Body of pancreas (tissue), 4 donors: ENCODE measurements at places on chromosomes 2 and 18.

DNA sequence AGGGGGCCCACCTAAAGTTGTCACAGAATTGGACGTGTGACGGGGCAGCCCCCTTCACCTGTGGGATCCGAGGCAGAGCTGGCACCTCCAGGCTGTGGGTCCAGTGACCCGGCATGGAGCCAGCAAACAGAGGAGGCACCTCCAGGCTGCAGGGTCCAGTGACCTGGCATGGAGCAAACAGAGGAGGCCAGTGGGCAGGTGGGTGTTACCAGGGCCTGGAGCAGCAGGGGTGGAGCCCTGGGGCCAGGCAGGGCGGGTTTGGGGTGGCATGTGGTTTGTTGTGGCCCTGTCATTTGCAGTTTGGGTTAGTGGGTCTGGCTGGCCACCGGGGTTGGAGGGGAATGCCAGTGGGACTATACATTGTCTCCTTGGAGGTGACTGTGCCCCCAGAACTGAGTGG lies 68.2 kb downstream of the HPCAL1 start:
- peaks cover 72% of the 10 kb centered on the region for H3K4me1 ChIP-seq
- DNase-seq: no peak
- H3K27me3 ChIP-seq: no peaks in the 10 kb centered on the region
- no peak overlapping the region for H3K27ac ChIP-seq
- no peak overlapping the region for H3K4me3 ChIP-seq
- no peaks in the 10 kb centered on the region for H3K36me3 ChIP-seq

DNA sequence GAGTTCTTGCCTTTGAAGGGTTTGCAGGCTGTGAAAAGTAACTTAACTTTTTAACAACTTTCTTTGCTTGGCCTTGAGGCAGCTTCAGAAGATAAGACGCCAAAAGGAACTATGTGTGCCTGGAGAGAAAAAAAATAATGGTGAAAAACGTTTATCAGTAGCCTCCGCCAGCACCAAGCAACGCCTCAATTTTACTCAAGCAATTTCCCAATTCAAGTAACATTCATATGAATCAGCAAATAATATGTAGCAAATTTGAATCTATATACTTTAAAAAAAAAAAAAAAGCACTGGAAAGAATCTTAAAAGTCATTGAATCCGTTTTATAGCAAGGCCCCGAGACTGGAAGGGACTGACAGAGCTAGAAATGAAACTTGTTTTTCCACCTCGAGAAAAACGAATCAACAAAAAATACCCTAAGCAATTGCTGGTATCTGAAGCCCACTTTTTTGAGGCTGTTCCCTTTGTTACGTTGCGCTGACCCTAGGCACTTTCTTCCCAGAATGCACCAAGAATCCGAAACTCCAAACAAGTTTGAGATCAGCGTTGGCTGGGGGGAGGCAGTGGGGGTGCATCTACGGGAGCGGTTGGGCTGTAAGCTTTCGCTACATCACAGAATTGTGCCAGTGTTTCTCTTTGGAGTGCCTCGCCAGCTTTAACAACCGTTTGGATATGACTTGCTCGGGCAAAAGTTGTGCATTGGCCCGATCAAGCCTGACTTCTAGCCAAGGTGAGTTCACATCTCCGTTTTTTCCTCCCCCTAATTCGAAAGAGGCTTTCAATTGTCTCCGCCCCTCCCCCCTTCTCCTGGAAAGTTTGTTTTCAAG lies 2.7 kb upstream of the TGIF1 start:
- H3K36me3 ChIP-seq: no peaks in the 10 kb centered on the region
- no peaks in the 10 kb centered on the region for H3K27me3 ChIP-seq
- peaks cover 19% of the 10 kb centered on the region for H3K4me1 ChIP-seq
- peak; percentile 45 for DNase-seq
- H3K27ac ChIP-seq: peak overlapping the region; percentile 98

DNA sequence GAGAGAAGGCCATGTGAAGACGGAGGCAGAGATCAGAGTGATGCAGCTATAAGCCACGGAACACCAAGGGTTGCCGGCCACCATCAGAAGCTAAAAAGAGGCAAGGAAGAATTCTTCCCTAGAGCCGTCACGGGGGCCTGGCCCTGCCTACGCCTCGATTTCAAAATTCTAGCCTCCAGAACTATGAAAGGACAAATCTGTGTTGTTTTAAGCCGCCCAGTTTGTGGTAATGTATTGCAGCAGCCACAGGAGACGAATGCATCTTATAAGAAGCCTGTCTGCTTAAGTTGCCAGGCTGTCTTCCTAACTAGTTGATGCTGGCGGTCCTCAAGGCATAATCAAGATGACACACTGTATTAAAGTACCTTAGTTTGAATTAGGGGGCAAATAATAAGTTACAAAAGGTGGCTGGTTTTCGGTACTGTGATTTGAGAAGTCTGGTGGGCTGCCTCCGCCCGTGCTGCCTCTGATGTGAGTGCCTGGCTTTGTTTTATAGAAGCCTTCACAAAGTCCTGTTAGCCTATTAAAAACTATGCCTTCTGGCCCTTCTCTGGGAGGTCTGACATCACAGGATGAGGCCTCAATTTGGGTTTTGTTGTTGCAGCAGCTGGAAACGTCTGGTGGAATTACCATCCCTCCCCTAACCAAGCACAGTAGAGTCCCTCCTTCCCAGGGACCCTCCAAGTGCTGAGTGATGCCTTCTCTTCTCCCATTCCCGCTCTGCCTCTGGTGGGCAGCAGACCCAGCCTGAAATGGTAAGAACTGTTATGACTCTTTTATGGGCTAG lies 53.6 kb downstream of the SRD5A2 start:
- no peaks in the 10 kb centered on the region for H3K36me3 ChIP-seq
- H3K27me3 ChIP-seq: no peaks in the 10 kb centered on the region
- DNase-seq: no peak
- no peak overlapping the region for H3K4me3 ChIP-seq
- peaks cover 5% of the 10 kb centered on the region for H3K4me1 ChIP-seq

GRCh38 chr18:46335534-46336101 lies 231.4 kb downstream of the HAUS1 start:
- H3K27ac ChIP-seq: no peak overlapping the region
- peaks cover 20% of the 10 kb centered on the region for H3K4me1 ChIP-seq
- H3K27me3 ChIP-seq: no peaks in the 10 kb centered on the region
- DNase-seq: no peak
- H3K36me3 ChIP-seq: no peaks in the 10 kb centered on the region
- H3K4me3 ChIP-seq: no peak overlapping the region

GRCh38 chr2:135620198-135620597 lies 88.9 kb downstream of the R3HDM1 start:
- no peaks in the 10 kb centered on the region for H3K4me1 ChIP-seq
- H3K4me3 ChIP-seq: no peak overlapping the region
- no peaks in the 10 kb centered on the region for H3K27me3 ChIP-seq
- DNase-seq: no peak

DNA sequence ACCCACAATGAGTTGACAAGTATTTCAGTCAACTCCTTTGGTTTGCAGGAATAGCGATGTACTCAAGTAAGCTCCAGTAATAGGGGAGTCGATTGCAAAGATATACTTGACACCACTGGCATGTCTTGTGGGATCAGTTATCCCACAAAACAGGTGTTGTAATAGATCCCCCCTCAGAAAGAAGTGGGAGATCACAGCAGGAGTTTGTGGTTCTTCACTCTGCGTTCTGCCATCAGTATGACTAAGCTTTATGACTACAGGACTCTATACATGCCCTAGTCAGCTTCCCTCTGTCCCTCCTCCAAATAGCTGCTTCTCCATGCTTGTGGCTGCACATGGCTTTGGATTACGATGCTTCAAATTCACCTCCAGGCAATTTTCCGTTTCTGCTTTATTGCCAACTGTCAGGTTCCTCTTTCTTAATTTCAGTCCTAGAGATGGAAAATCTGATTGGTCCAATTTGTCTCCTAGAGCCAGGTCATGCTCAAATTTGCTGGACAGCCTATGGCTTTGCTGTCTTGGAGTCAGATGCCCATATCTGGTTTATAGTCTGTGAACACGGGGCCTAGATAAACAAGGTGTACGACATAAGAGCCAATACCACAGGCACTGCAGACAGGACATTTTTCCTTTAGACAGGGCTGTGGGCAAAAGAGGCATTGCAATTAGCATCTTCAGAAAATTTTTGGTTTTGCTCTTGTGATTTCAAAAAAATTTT lies 221.7 kb downstream of the PAX3 start:
- no peaks in the 10 kb centered on the region for H3K36me3 ChIP-seq
- no peak overlapping the region for H3K27ac ChIP-seq
- no peak overlapping the region for H3K4me3 ChIP-seq
- no peak for DNase-seq

GRCh38 chr2:127347734-127348392 lies 39.9 kb downstream of the MAP3K2 start:
- no peak overlapping the region for H3K4me3 ChIP-seq
- peaks cover 20% of the 10 kb centered on the region for H3K4me1 ChIP-seq
- H3K27me3 ChIP-seq: no peaks in the 10 kb centered on the region
- H3K27ac ChIP-seq: no peak overlapping the region

DNA sequence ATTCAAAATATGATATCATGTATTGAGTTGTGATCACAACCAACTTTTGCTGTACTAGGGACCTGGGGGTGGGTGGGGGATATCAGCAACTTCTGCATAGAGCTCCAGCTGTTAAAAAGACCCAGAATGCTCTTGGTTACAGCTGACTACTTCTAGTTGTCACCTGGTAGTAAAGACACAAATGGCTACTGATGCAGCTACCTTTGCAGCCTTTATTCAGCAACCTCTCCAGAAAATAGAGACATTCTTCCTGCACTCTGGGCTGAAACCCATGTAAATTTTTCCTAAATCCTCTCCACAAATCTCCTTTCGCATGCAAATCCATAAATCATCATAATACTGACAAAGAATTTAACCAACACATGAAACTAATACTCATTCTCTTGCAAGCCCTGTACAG lies 238.3 kb downstream of the TCF4 start:
- H3K27me3 ChIP-seq: no peaks in the 10 kb centered on the region
- no peak for DNase-seq
- H3K4me3 ChIP-seq: no peak overlapping the region
- no peaks in the 10 kb centered on the region for H3K36me3 ChIP-seq

DNA sequence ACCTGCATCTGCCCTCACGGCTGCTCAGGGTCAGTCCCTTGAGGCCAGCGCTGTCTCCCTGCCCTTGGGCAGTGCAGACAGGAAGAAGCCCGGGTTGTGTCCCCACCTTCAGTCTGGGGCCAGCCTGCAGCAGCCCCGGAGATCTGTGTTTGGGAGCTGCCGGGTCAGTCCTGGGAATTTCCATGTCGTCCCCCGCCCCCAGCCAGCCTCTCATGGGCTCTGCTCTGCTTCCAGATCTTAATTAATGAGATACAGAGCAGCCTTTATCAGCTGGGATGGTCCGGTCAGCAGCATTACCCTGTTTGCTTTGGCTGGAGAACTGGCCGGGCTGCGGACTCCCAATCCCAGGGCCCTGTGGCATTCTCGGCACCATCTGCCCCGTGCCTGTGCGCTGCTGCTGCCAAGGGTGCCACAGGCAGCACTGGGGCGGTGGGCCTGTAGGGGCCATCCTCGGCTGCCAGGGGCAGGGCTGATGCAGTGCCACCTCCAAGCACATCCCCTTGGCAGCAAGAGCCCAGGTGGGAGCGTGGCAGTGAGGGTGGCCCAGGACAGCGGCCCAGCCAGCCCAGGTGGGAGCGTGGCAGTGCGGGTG lies 2.4 kb downstream of the BOK start:
- H3K4me1 ChIP-seq: peaks cover 32% of the 10 kb centered on the region
- no peaks in the 10 kb centered on the region for H3K36me3 ChIP-seq
- no peaks in the 10 kb centered on the region for H3K27me3 ChIP-seq
- peak; percentile 32 for DNase-seq
- H3K27ac ChIP-seq: no peak overlapping the region
